H1 (cell line): ENCODE measurements at places on chromosomes 6 and 20.

- DNase-seq: peak; percentile 63
Measured at GRCh38 chr6:3227363-3228045, at the start of gene TUBB2B. Gene TUBB2B, minus strand, starts transcription at chr6:3227653. Its CDS starts 110 bp downstream, at chr6:3227543.

- DNase-seq: no peak
Measured at GRCh38 chr6:149500096-149500495, 15.3 kb upstream of the ZC3H12D start.

DNA sequence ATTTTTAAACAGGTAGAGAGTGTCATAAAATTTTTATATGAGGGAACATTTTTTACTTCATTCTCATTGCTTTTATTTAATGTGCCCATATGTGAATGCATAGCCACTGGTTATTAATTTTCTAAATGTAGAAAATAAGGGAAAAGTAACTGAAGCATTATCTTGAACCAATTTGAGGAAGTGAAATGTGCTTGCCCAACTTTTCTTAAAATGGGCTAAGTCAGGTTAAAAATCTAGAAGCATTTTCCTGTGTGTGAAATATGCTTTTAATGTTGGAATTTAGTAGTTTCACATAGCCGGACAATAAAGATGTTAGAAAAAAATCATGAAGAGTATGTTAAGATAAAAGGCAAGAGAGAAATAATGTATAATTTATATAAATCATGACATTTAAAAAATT, 3.8 kb downstream of the SEC23B start:
- no peak for DNase-seq

DNA sequence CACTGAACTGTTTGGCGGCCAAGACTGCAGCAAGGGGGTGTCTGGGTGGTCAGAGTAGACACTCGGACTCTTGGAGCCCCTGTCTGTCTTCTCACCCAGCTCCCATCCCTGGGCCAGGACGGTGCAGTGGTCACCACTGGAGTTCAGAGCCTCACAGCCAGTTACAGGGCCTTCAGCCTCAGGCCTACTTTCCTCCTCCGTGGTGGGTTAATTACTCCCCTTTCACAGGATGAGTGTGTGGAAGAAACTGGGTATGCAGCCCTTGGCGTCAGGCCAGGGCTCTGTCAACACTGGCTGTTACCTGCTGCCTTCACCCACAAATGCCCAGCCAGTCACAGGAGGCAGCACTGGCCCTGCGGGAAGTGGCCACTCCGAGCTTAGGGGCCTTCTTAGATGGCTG, 1.8 kb upstream of the YTHDF1 start:
- DNase-seq: no peak

- no peak for DNase-seq
Measured at GRCh38 chr20:20740541-20740940, 28.1 kb upstream of the RALGAPA2 start.

DNA sequence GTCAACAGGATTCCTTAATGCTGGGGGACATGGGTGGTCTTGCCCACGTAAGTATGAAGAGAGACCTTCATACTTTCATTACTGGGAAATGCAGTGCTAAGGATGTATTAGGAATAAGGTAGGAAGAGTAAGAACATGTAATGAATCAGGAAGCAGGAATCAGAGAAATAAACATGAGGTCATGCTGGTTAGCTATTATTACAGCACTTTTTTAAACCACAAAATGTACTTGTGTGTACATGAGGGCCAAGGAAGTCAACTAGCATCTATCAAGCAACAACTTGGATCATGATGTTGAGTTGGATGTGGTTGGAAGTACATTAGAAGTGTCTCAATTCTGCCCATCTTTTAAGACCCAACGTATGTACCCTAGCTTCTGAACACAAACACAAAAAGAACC, 63.5 kb upstream of the E2F3 start:
- no peak for DNase-seq

DNA sequence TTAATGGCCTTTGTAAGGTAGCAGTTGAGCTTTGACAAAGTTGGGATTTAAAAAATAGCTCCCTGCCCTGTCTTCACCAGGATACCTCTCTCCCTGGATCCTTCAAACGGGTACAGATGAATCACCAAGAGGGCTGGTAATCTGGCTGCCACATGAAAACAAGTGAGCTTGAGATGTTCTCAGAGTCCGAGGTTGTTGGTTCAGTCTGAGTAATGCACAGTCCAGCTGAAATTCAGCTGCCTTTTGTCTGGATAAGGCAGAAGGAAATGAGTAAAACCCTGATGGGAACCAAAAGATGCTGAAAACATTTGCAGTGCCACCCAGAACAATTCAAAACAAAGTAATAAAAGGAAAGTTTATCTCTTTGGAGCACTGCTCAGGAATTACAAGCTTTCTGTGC, 86.8 kb downstream of the GJA1 start:
- no peak for DNase-seq

GRCh38 chr20:53032478-53032932, 60.3 kb downstream of the TSHZ2 start:
- no peak for DNase-seq

- no peak for DNase-seq
Measured at GRCh38 chr6:25277386-25277785, 1.8 kb upstream of the CARMIL1 start.

DNA sequence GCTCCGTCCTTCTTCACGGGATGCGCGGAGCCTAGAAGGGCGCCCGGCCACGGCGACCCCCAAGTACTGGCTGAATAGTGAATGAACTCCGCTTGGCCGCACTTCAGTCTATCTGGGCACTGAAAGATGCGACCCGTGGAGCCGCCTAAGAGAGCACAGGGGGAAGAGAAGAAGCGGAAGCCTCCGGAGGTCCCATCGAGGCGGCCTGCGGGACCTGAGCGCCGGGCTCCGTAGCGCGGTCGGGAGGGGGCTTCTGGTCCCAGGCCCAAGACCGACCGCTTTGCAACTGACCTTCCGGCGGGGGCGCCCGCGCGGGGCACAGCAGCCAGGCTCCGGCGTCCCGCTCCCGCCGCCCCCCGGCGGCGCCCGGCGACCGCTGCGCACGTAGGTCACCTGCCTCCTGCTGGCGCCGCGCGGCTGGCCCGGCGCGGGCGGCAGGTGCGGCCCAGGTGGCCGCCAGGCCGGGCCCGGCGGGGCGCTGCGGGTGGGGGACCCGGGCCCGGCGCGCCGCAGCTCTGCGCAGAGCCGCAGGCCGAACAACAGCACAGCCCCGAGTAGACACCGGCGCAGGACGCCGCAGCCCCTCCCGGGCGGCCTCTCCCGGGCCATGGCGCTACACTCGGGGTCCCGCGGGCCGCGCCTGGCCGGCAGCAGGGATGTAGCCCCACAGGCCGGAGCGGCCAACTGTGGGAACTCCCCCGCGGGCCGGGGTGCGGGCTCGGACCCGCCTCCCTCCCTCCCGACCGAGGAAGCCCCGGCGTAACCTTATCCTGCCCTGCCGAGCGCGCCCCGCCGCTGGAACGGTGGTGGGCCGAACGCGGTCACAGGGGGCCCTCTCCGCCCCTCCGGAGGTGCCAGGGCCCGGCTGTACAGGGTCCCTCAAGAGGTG, at the start of gene METTL24:
TSS of gene METTL24 (minus strand) at position 686 of the 889 bp plus-strand sequence. CDS start at position 609, 77 bp downstream.
- DNase-seq: peak; percentile 72

DNA sequence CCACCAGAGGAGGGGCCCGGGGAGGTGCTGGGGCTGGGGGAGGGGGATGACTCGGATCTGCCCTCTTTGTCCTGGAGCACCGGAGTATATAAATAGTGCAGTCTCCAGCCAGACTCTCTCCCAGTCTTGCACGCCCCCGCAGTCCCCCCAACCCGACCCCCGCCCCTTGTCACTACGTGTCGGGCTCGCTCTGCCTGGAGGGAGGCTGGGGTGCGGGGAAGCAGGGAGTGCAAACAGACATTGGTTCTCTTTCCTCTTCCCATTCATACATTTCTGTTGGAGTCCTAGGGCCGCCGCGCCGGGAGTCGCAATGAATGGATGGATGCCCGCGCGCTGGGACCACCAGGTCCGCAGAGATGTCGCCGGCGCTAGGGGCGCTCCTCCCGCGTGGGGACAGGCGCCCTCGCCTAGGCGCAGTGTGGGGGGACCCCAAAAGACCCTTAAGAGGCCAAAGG, 179.3 kb downstream of the TBXT start:
- peak; percentile 78 for DNase-seq

DNA sequence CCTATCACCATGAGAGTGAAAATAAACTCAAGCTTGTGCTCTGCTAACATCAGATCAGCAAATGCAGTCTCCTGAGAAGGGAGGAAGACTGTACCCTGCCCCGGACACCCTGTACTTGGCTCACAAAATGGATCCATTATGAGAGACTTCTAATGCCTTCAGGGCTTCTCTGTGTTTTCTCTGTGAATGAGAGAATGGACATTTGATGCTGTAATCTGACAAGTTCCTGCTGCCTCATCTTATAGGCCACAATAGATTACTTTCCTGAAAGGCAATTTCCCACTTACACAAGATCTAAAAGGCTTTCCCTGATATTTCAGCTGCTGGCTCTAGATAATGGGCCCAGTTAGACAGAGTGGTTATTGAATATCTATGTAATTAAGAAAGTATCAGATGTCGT, 117.2 kb downstream of the OTOR start:
- no peak for DNase-seq

DNA sequence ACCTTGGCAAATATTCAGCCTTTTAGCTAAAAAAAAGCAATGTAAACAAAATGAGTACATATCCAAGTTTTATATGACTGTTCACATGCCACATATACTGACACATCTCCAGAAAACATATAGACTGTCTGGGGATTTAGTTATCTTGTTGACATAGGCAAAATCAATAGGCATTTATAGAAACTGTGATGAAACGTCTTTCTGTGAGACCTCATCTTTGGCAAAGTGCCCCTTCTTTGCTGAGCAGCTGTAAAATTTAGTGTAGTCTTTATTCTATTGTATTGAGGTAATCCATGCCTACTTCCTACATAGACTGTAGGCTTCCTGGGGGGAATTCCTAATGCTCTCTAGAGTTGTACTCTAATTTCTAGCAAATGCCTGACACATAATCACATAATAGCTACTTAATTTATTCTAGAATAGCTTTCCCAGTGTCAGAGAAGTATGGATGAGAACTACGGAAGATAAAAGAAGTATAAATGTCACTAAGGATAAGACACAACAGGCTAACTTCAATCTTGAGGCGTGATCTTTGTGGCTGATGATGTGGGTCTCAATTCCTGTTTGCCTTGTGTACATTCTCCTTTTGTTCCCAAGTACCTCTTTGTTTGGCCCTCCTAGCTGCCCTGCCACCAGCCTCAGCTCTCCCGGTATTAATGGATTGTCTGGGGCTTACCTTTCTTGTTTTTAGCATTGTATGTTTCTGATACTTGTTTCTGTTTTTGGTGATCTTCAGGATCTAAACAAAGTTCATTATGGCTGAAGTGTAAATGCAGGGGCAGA, 30.6 kb downstream of the PTCHD4 start:
- no peak for DNase-seq

DNA sequence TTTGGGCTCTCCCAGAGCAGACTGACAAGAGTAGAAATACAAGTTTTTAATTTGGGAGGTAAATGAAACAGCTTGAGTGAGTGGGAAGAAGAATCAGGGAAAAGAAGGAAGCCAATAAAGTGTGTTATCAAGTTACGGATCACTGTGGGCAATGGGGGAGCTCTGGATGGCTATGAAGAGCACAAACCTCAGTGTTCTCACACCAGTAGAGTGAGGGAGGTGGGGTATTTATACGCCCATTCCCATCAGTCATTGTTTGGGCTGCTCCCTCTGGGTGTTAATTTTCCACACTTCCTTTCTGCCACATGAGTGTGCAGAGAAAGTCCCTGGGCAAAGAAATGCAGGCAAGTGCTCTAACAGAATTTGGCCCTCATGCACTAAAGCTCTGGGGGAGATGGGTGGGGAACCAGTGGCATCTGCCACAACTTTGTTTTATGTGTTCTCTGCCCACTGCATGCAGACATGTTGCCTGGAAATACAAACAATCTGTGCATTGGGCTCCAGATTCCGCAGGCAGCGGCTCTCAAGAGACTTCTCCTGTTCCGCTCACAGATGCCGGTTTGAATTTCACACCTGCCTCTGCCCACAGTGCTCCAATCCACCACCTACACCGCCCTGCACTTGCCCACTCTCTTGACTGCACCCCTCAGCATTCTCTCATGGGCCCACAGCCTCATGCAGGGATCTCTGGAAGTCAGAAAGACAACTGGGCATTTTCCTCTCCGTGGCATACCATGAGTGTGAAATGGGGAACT, 211.1 kb upstream of the RNF24 start:
- DNase-seq: no peak

DNA sequence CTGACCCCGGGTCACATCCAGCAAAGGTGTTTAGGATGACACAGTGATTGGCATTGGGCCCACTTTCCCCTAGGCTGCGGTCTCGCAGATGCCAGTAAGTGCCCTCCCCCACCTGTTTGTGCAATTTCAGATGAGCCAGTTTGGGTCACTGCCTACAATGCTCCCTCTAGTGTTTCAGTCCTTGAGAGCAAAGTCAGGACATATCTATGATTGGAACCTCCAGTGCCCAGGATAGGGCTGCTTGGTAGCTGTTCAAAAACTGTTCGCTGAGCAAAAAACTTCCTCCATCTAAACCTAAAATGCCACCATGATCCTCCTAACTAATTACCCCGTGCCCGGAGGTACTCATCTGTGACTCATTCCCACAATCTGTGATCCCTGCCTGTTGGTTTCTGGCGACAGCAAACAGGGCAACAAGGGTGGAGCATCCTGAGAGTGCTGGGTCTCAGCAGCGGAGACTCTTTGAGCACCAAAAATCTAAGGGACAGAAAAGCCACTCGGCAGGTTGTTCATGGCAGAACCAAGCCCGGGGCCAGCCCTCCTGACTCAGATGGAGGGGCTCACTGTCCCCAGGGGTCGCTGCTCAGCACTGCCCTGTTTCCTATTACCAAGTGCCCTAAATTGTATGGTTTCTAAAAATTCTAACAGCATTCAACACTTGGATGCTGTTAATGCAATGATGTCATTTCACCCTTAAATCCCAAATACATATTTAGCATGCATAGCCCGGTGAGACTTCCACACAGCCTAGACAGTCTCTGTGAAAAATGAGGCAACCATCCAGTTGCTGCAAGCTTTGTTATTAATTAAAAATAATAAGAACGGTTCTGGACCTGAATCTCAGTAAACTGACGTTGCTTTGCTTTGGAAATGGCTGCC, 5.0 kb downstream of the VSX1 start:
- no peak for DNase-seq

DNA sequence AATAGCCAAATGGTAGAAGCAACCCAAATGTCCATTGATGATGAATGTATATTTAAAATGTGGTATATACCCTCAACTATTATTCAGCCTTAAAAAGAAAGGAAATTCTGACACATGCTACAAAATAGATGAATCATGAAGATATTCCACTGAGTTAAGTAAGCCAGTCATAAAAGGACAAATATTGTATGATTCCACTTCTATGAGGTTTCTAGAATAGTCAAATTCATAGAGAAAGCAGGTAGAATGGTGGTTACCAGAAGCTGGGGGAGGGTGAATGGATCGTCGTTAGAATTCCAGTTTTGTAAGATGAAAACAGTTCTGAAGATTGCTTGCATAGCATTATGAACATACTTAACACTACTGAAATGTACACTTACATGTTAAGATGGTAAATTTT, 214.3 kb upstream of the MYLIP start:
- no peak for DNase-seq

- no peak for DNase-seq
Measured at GRCh38 chr6:109296971-109297372, 85.3 kb downstream of the CD164 start.

GRCh38 chr20:13301596-13301995, 80.5 kb downstream of the ISM1 start:
- no peak for DNase-seq

GRCh38 chr6:37130704-37131103, 39.2 kb upstream of the PIM1 start:
- DNase-seq: no peak
